ENCODE measurements at places on chromosomes 3 and 15. TPM values are rescaled to one million over a fixed set of nuclear protein-coding genes. Genes with fewer than 3 reads are reported as not detected.

GRCh38 chr15:42553554-42553953 is 4.9 kb downstream of the HAUS2 start:
- DNase-seq, result no peak

GRCh38 chr15:68129072-68129471 is 75.0 kb downstream of the PIAS1 start:
- no peak for DNase-seq

DNA sequence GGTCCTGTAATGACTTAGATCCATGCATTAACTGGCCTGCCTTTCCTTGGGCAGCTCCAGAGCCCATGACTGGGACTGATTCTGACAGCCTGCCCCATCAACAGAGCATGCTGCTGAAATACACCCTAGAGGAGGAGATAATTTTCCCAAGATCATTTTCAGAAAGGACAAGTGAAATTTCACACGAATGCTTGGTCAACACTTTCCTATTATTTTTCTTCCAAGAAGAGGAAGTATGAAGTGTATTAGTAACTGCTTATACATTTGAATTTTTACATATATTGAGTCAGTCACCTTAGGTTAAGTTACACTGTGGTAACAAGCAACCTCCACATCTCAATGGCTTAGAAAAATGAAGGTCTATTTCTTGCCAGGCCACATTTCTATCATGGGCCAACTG is 9.7 kb upstream of the NMNAT3 start:
- no peak for DNase-seq

DNA sequence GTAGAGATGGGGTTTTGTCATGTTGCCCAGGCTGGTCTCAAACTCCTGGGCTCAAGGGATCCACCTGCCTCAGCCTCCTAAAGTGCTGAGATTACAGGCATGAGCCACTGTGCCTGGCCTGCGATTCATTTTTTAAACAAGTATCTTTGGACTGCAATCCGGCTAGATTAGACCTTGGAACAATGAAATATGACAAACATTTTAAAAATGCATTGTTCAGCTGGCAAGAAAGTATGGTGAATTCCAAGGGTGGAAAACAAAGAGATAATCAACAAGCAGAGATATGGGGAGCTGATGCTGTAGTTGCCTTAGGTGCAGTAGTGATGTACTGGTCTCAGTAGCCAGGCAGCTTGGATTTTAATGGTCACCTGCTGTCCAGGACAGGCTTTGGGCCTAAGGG is 95.8 kb upstream of the GOLGA8J start:
- DNase-seq, result no peak

- peak; percentile 35 for DNase-seq
These were observed 25.1 kb downstream of the NBEAL2 start for GRCh38 chr3:47004369-47005211.

The LARP6 gene
- 40.0 TPM for total RNA-seq

DNA sequence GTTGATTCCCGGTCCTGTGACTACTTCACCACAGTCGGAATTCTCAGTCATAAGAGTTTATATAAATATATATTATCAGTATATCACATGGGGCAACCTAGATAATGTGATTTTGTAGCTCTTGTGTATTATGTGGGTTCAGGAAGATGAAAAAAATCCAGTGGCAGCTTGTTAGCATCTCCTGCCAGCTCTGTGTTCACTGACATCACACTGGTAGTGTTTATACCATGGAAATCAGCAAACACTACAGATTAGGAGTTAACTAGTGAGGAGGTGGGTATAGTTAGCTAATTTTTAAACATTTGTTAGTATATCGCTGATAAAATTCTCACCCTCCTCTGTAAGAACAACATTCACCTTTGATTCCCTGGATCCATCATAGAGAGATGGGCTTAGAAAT is 44.5 kb upstream of the KCNMB2 start:
- DNase-seq, result no peak

DNA sequence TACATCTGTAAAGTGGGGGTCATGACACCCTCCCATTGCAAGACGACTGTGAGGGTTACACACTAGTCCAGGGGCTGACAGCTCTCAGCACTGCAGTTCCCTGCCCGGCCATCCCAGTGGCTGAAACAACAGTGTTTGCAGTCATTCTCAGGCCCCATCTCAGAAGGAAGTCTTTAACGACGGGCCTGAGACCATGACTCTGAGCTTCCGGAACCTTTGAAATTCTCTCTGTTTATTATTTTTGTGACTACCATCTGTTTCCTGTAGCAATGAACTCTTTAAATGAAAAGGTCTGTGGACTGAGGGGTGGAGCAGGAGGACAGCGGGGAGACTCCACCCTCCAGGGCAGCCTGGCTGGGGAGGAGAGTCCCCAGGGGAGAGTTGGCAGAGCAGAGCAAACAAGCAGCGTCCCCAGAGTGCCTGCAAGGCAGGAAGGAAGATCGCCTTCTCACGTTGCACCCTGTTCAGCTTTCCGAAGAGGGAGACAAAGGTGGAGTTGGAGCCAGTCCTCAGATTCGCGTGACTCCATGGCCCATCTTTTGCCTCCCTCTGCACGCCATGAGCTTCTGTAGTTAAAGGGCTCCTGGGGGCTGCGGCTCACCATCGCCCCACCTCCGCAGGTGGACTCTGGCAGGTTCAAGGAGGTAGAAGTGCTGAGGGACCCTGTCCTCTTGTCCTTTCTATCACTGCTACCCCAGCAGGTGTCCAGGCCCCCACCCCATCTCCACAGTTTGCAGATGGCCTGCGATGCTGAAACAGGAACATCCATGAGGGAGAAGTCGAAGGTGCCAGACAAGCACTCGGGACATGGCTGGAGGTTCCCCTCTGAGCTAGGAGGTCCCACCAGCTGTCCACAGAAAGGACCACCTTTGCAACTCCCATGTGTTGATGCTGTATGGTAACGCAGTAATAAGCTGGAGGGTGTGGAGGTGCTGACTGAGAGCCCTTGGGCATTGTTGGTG is 525.8 kb upstream of the PROK2 start:
- DNase-seq, result no peak

DNA sequence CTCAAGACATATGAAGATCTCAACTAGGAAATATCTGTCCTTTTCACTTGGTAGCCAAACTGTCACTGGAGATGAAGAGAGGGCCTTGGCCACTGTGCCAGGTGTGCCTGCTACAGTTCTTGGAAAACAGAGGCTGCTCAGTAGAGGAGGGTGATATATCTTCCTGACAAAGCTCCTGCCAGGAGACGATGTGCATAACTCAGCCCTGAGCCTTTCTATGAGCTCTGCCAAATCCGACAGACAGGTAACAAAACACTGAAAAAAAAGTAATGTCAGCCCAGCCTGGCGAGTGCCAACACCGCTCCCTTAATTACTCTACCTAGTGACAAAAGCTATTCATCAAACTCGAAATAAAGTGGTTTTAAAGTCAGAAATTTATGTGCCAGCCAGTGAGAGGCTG is 123.2 kb downstream of the MFSD1 start:
- DNase-seq, result no peak

- DNase-seq, result no peak
These were observed 1.8 kb downstream of the CXCR6 start for GRCh38 chr3:45944830-45945620.

DNA sequence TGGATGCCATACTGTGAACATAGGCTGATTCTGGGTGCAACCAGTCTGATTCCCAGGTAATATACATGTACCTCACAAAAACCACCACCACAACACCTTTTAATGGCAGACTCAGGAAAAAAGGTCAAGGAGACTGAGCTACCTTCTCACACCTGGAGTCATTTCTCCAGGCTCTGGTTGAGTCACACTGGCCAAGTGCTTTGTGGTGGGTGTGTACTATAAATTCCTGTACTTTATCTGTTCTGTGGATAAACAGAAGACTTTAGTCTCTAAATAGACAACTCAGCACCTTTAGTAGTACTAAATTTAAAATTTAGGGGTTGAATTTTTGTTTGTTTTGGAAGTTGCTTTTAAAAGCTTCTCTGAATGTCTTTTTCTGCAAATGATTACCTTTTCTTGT is 46.7 kb downstream of the TOP2B start:
- DNase-seq, result no peak

- no peak for DNase-seq
These were observed 250.8 kb upstream of the TGFBR2 start for GRCh38 chr3:30355622-30356021.

The CIB2 gene
- total RNA-seq, result 5.8 TPM

GRCh38 chr3:40912461-40912860 is 286.8 kb upstream of the CTNNB1 start:
- DNase-seq, result no peak

The ATP8B4 gene
- total RNA-seq, result 28.3 TPM

DNA sequence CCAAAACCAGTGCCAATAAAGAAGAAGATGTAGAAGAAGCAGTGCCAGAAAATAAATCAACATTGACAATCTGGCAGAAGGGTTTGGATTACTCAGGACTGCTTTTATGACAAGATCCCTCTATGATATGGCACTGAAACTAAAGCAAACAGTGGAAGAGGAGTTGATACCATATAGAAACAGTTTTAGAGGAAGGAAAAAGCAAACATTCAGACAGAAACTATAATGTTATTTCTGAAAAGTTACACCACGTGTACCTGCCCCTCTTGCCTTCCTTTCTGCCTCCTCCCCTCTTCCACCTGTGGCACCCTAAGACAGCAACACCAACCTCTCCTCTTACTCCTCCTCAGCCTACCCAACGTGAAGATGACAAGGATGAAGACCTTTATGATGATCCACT is 63.0 kb downstream of the SFMBT1 start:
- DNase-seq, result no peak

The KNL1 gene
- total RNA-seq, result 1.8 TPM

- DNase-seq, result no peak
These were observed 552.9 kb upstream of the SUCLG2 start for GRCh38 chr3:68207327-68207726.

DNA sequence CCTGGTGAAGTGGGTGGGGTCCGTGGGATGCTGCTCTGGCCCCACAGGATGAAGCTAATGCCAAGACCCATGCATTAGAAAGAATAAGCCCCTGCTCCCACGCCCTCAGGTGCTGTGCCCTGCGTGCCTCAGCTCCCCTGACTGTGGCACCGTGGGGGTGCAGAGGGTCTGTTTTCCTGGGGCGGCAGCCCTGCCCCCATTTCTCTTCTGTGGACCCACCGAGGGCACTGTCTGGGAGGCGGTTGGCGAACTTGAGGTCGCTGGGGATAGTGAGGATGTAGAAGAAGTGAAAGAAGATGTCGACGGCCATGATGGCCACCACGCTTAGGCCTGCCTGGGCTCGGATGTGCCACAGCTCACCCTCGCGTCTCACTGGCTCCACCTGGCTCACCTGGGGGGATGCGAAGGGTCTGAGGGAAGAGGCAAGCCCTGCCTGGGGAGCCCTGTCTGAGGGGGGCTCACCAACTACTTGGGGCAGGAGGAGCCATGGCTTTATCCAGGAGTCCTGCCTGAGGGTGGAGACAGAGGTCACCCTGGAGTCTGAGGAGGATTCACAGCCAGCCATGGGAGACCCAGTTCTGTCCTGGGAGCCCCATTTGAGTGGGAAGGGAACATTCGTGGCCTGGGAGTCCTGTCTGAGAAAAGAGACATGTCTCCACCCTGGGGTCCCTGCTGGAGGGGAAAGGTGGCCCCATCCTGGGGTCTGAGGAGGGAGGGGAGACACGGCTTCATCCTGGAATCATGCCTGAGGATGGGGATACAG is 5.1 kb downstream of the HHATL start:
- DNase-seq, result no peak

DNA sequence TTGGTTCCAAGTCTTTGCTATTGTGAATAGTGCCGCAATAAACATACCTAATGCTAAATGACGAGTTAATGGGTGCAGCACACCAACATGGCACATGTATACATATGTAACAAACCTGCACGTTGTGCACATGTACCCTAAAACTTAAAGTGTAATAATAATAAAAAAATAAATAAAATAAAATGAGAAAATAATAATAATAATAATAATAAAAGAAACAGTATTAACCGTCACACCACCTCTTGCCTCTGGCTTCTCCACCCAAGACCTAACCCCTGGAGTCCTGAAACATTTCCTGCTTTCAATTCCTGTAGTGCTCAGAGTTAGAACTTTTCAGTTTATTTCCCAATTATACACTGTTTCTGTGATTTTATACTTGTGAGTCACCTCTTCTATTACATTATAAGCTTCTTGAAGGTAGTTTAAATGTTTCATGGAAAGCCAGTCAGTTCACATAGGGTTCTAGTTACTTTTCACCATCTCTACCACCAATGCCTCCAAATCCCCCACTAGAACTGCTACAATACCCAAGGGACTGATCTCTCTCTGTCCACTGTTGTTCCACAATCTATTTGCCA is 18.4 kb upstream of the GHSR start:
- DNase-seq, result no peak

DNA sequence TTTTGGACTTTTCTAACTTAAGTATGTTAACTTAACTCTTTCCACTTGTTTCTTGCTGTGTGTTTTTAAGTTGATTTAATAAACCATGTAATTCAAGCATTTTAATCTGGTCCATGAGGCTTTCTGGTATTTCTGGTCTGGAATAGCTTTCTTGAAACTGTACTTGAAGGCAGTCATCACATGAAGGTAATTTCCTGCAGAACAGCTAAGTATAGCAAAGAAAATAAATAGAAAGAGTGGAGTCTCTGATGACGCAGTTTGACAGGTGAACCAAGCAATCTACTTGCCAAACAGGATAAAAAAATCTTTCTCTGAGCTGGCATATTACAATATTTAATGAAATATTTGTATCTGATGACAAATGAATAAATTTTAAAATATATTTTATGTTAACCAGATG is 74.9 kb downstream of the BTLA start:
- no peak for DNase-seq
